ENCODE measurements at places on chromosomes 5 and 9.

DNA sequence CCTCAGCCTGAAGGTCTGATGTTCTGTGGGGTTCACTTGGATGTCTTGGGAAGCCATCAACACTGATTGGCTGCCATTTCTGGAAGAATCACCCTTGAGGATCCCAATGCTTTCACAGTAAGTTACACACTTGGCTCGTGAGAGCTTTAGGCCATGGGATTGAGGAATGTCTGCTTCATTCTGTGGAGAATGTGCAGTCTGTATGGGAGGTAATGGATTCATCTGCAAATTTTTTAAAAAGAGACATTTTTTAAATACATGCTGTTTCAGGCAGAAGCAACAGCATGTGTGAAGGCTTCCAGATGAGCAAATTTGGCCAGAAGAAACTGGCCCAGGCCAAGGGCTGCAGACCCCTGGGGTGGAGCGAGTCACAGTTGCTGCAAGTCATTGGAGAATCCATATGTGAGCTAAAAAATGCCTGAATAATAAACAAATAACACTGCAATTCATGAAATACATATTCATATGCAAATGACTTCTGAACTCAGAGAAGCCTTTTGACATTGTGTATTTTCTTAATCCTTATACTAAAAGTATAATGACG is 146.3 kb upstream of the RASEF start:
- DNase-seq = no peak

DNA sequence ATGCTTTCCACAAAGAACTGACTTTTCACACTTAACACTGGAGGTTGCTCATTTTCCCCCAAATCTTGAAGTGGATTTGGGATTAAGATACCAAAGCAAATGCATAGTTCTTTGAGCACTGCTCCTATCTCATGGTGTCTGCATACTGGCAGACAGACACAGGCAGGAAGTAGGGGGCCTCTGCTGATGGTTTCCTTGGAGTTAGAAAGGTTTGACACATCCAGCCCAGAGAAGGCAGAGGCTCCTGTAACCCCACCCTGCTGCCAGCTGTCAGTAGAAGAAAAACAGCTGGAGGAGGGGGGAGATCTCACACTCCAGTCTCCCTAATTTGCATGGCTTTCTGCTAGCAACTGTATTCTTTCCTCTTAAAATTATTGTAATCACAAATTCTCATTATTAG is 44.1 kb downstream of the APTX start:
- no peak for DNase-seq

DNA sequence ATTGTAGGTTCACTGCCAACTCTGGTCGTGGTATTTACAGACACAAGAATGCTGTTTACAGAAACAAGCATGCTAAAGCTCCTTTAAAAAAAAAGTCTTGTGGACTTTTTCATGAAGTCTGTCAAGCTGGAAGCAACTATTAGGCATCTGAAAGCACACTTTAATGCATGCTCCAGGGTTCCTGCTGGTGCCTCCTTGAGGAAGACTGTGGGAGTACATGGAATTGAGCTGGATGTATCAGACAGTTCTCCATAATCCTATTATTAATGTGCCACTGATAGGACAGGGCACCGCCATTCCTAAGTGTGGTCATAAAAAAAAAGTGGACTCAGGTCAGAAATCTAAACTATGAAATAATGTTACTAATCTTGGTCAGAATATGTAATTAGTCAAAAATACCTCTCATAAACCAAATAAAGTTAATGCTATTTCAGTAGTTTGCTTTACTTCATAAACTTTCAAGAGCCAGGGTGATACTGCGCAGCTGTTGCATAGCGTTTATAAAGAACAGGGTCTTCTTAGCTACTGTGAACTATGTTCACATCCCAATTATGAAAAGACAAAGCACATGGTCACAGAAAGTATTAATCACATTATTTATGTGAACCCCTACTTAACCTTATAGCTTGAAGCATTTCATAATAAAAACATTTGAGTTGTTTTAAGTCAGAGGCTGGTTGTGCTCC is 390.8 kb upstream of the PTGER4 start:
- DNase-seq = no peak

DNA sequence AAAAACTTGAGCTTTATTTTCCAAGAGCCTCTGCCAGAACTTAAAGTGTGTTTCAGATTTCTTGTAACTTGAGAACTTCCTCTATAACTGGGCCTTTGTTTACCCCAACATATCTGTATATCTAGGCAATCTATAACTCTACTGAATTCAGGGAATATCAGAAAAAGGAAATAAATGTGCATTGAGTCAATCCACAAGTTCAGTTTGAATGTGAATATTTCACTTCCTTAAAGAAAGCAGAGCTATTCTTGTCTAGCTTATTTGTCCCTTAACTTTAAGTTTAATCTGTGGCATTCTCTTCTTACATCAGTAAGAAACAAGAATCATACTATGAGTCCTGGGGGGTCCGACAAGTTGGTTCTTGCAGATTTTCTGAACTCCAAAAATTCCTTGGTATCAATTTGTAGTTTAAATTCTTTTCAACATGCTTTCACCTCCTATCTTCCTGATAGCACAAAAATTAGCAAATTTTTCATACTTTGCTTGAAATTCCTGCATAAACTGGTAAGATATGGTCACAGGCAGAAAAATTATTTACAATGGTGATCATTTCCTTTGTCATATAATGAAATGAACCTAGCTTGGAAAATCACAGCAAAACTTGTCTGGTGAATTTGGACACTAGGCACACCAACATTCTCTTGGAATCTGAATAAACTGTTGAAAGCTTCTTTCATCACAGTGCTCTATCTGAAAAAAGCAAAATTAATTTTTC is 19.8 kb upstream of the ITGA1 start:
- DNase-seq = no peak

DNA sequence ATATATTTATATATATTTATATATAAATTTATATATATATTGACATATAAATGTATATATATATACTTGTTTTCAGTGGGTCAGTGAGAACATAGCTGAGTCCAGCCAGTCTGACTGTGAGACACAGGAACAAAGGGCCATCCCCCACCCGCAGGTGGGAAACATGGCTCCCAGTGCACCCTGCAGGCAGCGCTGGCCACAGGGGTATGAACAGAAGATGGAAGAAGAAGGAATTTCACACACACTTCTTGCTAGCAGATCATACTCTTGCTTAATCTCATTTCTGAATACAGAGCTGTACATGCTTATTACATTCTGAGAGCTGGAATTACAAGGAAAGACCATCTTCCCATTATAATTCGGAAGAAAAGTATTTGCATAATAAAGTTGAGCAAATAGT is 595.4 kb downstream of the IRX1 start:
- DNase-seq = no peak
